C1 segment of cervical spinal cord (tissue), 14 donors: ENCODE measurements at places on chromosomes 12 and 14.
A peak's percentile ranks its signal among the peaks of the same experiment; 100 is the strongest.

- DNase-seq = no peak
Observed at GRCh38 chr12:54356951-54357356, 7.3 kb downstream of the GPR84 start.

DNA sequence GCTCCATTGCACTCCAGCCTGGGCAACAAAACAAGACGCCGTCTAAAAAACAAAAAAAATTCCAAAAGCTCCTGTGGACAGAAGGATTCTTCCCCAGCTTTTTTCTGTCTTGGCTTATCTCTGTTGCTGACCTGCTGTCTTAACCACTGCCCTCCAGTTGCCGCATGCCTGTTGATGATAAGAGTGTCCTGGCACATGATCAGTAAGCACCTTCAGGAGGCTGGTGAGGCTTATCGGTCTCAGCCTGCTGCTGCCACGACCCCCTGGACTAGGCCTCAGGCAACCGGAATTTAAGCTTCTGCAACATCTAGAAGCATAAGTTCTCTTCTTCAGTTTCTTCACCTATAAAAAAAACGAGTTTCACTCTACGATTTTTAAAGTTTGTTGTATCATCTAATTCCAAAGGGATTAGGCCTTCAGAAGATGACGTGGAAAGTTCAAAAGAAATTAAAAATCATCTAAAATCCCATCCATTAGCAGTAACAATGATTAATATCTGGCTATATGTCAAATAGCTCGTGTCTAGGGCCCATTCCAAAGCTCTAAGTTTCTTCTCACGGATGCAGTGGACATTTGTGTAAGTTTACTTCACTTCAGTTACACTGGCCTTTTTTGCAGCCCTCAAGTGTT, 46.4 kb downstream of the RESF1 start:
- no peak for DNase-seq

DNA sequence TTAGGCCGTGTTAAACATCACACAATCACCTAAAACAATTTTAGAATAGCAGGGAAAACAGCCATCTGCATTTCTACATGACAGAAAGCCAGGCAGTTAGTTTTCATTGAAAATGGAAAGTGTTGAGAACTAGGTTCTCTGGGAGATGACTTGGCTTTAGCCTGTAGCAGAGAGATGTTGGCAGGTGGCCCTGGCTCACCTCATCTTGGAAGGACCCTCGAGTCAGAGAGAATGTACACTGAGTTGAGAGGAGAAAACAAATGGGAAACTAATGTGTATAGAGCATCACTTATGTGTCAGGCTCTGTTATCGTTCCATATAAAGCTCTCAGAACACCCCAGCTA, 51.9 kb downstream of the SUSD6 start:
- DNase-seq = no peak

GRCh38 chr12:93323625-93324329, 53.9 kb upstream of the NUDT4 start:
- no peak for DNase-seq

- no peak for DNase-seq
Observed at GRCh38 chr12:121996945-121997612, 24.6 kb upstream of the BCL7A start.

GRCh38 chr12:11822081-11822834, 172.8 kb downstream of the ETV6 start:
- DNase-seq = no peak

DNA sequence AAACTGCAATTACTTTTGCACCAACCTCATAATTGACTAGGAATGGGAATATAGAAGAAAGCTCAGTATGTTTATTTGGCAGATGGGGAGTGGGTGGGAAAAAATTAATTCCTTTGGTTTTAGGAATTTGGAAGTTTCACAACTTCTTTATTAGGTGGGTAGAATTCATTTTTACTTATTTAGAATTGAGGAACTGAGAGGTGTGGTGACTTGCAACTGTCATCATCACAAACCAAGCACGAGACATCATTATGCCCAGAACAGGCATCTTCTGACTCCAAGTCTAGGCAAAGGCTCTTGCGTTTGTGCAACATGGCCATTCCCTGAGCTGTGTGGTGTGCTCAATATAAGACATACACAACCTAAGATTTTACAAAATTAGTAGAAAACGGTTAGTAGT, 380.0 kb downstream of the ATP23 start:
- no peak for DNase-seq

GRCh38 chr14:53953828-53954550, 2.6 kb downstream of the BMP4 start:
- no peak for DNase-seq

DNA sequence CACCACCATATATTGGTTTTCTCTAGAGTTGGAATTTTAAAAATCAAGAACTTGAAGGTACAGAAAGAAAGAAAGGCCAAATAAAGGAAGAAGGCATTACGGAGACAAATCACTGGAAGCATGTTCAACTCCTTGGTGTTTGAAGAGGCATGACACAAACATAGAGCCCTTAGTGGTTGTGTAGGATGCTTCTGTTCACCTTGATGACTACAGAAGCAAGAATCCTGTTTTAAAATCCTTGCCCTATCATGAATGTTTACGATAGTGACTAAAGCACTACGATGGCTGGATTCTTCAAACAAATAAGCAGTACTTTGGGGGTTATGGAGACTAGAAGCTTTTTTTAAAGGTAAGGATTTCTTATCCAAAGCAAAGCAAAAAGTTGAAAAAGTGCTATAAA, 10.3 kb upstream of the ISM2 start:
- DNase-seq = no peak

GRCh38 chr12:57101892-57102695, 9.1 kb downstream of the STAT6 start:
- no peak for DNase-seq

DNA sequence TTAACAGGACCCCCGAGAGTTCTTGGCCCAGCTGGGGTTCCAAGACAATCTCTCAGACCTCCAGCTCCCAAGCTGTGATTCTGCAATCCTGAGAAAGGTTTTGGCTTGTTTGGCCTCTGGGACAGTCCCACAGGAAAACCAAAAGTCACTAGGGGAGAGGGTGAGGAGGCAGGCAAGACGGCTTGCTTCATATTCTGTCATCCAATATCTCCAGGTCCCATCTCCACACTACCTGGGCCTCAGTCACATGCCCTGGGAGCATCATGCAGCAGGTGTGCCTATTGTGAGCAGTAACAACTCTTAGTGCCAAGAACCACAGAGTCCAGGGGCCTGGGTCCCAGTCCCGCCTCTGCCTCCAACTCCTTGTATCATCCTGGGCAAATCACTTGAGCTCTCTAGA, 1.7 kb downstream of the KRT79 start:
- no peak for DNase-seq

DNA sequence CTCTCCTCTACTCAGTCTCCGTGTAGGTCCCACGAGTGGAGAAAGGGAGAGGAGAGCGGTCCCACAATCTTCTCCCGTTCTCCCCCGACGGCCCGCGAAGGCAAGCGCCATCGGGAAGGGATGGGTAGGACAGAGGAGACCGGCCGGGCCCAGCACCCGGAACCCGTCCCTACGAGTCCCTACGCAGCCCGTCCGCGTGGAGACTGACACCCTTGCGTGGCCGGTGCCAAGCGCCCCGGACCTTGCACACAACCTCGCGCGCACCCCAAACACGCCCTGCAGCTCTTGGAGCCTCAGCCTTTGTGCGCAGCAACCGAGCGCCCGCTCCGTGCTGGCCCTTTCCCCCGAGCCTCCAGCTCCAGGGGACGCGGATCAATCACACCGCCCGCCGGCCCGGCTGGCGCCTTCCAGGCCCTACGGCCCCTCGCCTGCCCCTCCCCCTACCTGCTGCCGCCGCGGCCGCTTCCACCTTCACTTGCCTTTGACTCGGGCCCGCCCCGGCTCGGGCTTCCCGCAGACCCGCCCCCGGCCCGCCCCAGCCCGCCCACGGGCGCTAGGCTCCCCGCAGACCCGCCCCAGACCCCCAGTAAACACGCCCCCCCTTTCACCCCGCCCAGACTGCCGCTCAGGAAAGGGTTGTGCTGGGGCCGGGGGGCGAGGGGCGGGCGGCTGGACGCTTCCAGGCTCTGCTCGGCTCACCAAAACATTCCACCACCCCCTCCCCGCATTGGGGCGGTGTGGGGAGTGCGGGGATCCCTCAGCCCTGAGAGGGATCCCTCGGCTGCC, at the start of gene NDRG2:
TSS of gene NDRG2 (minus strand) at position 477 of the 786 bp plus-strand sequence. CDS start 1,746 bp downstream, outside the sequence.
- peak; percentile 67 for DNase-seq

DNA sequence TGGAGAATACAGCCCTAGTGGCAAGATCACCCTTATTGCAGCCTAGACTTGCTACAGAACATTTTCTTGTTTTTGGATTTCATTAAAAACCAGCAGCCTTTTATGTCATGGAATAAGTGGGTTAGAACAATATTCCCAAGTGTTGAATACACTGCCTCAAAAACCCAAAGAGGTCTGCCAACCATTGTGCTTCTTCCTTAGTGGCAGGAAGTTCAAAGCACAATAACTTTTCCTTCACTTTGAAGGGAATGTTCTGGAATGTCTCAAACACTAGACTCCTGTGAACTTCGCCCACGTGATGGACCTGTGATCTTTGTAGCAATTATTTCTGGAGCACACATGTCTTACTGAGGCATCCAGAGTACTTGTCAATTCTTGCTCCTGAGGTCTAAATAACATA, 8.5 kb downstream of the SLC17A8 start:
- no peak for DNase-seq

DNA sequence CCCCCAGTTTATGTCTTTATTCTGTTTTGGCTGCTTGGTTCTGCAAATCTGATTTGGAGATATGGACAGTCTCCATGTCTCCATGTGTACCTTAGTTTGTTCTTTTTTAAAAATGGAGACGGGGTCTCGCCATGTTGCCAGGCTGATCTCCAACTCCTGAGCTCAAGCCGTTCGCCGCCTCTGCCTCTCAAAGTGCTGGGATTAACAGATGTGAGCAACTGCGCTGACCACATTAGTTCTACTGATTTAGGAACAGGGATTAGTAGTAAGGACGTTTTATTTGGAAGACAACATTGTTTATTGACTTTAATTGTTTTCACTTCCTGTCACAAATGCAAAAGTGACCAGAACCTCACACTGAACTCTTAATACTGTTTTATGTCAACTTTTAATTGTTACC, 14.7 kb downstream of the AEBP2 start:
- no peak for DNase-seq

GRCh38 chr14:94011795-94012194, 14.3 kb upstream of the OTUB2 start:
- no peak for DNase-seq

DNA sequence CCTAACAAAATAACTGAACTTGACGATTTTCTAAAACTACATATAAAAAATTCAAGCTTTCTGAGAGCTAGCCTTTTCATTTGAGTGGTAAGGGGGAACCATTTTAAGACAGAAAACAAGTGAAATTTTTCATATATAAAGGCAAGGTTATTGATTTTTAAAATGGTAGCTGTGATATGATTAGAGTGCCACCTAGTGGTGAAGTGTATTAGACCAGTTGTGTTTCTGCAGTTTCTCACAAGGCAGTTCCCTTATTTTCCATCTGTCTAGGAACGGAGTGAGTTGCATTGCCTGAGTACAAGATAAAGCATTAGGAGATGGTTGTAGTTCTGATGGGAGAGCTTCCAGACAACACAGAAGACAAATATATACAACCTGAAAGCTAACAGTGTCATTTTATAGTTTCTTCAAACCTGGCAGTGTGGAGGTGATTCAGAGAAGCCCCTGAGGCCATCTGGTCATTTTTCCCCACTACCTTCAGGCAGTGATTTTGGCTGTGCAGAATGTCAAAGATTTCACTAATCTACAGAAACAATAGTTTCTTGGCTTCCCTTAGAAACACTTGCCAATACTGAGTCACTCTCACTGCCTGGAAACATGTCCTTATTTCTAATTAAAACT, 180.8 kb downstream of the C12orf50 start:
- DNase-seq = no peak
